Cortex of kidney (tissue), 1 donor: ENCODE measurements at places on chromosomes 3 and 15.

- no peak for DNase-seq
These were observed 193.0 kb upstream of the THRB start for GRCh38 chr3:24687671-24688070.

GRCh38 chr3:24598695-24599470, 104.2 kb upstream of the THRB start:
- DNase-seq, result no peak

DNA sequence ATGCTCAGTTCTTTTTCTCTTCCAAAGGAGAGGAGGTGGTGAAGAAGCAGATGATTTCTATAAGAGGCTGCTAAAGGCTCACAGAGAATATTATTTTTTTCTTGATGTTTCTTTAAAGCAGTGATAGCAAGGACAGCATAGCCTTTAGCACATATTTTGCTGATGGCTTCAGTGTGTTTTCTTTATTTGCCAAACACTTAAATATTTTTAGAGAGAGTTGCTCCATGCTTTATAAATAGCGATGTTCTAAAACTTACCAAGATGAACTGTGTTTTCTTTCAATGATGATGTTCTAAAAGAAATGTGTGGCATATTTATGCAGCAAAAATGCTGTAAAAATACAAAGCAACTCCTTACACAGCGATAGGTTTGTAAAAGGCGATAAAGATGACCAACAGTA, 11.8 kb upstream of the KCNAB1 start:
- DNase-seq, result no peak

GRCh38 chr15:85854345-85855097, 59.8 kb upstream of the KLHL25 start:
- DNase-seq, result no peak

GRCh38 chr3:183265834-183266417, 12.9 kb downstream of the B3GNT5 start:
- no peak for DNase-seq

DNA sequence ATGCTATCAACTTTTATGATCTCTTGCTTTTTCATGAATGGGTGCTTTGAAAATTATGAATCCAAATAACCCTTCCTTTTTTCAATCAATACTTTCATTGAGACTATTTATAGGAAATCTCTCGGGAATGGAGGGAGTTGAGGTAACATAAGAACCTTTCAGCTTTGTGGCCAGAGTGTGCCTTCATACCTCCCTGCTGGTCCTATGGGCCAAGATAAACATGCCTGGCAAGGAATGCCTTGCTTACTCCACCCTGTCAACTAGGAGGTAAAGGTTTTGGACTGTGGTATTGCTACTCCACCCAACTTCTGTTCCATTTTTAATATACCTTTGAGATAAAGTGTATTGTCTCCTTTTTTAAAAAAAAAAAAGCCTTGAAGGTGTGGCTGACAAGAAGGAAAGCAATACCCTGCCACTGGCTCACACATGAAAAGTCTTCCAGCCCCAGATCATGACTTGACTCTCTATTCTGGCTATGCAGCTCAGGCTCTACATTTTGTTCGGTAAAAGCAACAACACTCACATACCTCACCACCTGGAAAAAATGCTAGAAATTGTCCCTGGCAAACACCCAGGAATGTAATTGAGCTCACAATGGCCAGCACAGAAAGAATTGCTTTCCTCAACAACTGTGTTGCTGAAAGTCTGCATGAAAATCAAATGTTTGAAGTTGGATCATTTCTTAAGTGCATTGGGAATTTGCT, 35.8 kb downstream of the COL8A1 start:
- no peak for DNase-seq

GRCh38 chr3:179716811-179717210, 64.0 kb downstream of the USP13 start:
- no peak for DNase-seq

GRCh38 chr3:13207578-13207922, 134.3 kb upstream of the IQSEC1 start:
- DNase-seq, result no peak

DNA sequence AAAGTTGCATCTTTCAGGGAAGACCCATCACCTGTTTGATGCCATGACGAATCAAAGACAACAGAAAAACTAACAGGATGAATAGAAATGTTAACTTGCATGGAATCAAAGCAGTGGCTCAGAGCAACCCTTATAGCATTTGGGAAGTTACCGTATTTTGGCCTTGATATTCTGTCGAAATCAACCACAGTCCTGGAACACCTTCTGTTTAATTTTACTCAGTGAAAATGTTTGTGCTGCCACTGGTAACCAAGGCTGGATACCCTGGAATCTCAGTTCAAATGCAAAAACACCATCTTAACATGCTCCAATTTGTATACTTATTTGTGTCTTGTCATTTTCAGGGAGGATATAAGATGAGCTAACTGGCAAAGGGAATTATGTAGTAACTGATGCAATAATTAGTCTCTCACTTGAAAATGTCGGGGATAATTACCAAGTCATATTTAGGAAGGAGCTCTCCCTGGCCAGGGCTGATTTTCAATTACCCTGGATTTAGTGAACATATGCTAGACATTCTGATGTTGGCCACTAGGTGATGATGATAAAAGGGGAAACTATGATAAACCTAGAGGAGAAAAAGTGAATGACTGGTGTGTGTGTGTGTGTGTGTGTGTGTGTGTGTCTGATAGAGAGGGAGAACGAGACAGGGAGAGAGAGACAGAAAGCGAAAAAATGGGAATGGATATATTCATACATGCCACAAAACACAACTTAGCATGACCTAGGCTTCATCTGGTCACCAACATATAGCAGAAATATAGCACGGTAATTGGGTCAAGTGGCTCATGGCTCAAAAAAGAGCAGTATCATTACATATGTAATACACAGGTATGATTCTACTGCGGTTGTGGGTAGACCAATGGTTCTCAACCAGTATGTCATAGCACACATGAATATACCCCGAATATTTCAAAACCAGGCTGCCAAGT, 19.0 kb upstream of the PRICKLE2 start:
- DNase-seq, result no peak

DNA sequence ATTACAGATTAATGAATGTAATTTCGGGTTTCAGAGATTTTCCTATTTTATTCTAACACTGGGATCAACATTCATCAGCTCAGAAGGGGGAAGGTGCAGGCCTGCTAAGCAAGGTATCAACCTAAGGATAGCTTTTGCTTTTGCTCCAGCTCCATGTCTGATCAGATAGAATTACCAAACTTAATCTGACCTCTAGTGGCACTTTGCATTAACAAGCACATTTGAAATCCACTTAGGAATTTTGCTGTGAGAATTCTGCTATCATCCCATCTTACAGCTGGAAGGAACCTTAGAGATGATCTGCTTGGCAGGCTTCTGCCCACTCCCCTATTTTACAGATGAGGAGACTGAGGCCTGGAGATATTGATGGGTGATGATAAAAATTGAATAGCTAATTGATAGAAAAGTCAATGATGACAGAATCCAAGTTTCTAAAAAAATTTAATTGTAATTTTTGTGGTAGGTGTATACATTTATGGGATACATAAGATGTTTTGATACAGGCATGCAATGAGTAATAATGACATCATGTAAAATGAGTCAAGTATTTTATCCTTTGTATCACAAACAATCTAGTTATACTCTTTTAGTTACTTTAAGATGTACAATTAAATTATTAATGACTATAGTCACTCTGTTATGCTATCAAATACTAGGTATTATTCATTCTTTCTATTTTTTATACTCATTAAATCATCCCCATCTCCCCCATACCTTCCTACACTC, 209.2 kb upstream of the ZPLD1 start:
- no peak for DNase-seq

DNA sequence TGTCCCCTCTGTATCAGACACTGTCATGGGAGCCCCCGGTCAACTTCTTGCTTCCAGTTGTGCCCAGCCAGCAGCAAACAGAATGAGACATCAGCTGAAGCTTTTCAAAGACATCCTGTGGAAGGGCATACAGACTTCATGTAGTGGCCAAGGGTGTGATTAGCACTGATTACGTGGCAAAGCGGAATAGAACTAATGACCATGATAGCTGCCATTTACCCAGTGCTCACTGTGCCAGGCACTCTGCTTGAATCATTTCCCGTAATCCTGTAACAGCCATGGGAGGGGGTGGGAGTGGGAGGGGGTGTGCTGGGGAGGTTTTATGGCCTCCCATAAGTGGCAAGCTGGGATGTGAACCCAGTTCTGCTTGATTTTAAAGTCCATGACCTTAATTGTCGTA, 29.5 kb downstream of the LPP start:
- no peak for DNase-seq

DNA sequence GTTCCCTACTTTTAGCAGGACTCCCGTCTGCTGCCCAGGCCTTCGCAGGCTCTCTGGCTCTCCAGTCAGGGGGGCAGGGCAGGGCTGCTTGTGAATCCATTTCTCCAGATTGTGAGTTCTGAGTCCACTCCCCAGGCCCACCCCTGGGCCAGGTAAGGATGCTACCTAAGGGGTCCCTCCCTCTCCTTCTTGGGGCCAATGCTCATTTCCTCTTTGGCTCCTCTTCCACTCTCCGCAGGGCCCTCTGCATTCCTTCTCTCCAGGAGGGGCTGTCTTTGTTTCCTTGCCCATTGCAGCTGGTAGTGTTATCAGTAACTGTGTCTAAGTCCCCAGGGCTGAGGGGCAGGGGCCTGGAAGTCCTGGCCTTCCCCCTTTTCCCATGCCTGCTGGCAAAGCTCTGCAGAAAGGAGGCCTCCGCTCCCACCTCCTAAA, 13.0 kb upstream of the CACNA2D2 start:
- no peak for DNase-seq

DNA sequence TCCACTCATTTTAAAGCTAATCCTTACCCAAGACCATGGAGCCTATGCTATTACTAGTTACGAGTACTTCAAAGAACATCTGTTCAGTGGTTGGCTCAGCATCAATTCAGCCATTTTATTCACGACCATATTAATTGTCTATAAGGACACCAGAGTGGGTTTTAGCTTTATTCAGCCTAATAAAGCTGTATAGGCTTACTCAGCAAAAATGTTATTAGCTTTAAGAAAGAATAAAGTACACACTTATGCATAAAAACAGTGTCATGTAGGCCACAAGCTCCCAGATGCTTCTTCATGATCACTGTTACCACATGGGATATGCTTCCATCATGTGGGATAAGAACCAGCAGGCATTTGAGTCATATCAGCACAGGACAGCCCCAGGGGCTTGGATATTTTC, 87.4 kb upstream of the GPR149 start:
- DNase-seq, result no peak

DNA sequence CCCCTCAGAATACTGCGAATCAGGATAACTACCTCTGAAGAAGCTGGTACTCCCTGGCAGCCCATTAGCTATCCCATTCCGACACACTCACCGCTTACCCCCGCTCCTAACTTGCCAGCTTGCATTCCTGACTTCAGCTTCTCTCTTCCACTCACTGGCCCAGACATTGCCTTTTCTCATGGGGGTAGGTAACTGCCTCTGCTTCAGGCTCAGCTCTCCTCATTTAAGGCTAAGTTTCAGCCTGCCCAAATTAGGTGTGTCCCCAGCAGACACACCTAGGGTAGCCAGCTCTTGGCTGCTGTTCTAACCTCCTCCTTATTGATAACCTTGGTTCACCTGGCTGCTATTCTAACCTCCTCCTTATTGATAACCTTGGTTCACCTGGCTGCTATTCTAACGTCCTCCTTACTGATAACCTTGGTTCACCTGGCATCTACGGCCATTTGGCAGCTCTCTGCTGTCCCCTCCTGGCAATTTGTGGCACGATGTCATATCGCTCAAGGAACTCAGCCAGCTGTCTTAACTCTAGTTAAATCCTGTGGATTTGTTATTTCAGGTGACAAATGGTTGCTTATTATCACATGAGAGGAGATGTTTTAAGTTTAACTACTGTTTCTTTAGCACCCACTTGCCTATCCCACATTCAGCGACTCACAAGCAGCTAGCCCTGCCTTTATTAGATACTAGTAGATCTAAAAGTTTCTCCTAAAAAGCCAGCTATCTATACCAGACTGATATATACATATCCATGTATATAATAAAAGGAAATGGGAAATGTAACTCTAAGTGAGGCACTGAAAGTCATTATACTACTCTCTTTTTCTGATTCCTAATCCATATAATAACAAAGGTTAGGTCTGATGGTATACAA, 106.5 kb upstream of the ACP3 start:
- no peak for DNase-seq

- no peak for DNase-seq
These were observed 14.4 kb upstream of the TKT start for GRCh38 chr3:53269888-53270880.

- no peak for DNase-seq
These were observed 182.1 kb downstream of the ARRDC4 start for GRCh38 chr15:98142572-98142971.

- DNase-seq, result no peak
These were observed 54.4 kb upstream of the SLC12A8 start for GRCh38 chr3:125266971-125267370.

- DNase-seq, result no peak
These were observed 72.0 kb upstream of the HERC1 start for GRCh38 chr15:63905558-63906265.

DNA sequence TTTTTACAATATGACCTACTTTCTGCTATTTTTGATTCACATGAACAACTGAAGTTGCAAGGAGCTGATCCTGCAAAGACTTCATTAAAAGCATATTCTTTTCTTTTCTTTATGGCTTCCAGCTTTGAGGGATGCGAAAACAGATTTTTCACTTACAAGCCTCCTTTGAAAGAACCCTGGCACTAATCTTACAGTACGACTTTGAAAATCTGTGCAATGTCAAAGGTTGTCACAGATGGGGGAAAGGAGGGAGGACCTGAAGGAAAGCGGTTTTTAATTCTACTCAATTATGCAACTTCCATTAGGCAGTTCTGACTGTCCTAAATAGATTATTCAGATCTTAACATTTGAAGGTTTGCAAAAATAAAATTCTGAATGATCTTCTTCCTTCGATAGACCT, 130.5 kb downstream of the TNIK start:
- DNase-seq, result no peak

- DNase-seq, result no peak
These were observed 28.8 kb upstream of the UACA start for GRCh38 chr15:70792171-70792573.

DNA sequence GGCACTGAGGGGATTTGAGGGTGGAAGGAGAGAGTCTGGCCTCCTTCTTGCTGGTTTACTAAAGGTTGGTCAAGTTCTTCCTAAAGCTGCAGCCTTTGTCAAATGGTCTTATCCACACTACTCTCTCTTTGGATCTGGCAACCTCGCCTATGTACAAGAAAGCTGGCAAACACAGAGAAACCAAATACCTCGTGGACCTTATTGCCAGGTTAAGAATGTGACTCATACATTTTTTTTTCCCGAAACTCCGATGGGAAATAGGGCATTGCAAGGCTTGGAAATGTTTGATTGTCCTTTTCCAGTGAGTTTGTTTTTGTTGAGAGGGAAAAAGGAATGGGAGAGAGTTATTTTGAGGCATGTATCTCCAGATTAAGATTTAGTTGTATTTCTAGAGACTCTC, 13.9 kb downstream of the EOMES start:
- DNase-seq, result no peak

GRCh38 chr3:118987477-118987876, 47.2 kb downstream of the IGSF11 start:
- DNase-seq, result no peak

- no peak for DNase-seq
These were observed 20.4 kb upstream of the MAP6D1 start for GRCh38 chr3:183845608-183846288.

- DNase-seq, result no peak
These were observed 471.2 kb upstream of the CCDC54 start for GRCh38 chr3:106906074-106906473.
